Caudate nucleus (tissue), 63 donors: ENCODE measurements at places on chromosomes 2 and 18.

DNA sequence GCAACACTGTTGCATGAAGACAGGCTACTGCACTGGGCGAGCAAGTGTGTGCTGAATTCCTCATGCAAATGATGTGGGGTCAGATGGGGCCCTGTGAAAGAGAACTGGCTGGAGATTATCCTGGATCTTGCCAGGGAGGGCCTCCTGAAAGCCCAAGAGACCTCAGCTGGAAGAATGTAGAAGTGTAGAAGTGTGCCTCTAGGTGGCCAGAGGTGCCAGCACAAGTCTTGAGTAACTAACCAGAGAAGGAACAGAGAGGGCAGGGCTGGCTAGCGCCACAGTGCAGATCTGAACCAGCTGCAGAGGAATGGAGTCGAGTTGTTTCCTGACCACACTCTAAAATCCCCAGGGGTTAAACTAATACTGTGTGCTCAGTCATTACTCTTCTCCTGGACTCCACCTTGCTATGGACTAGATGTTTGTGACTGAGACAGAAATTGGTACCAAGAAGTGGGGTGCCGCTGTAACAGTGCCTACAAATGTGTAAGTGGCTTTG, 399.3 kb downstream of the LRATD1 start:
- DNase-seq, result no peak

GRCh38 chr2:457262-457661, 169.4 kb upstream of the ALKAL2 start:
- no peak for DNase-seq

- DNase-seq, result no peak
These were observed 118.7 kb upstream of the MSTN start for GRCh38 chr2:190181123-190181669.

GRCh38 chr2:70658476-70658875, 104.8 kb upstream of the TGFA start:
- DNase-seq, result no peak

DNA sequence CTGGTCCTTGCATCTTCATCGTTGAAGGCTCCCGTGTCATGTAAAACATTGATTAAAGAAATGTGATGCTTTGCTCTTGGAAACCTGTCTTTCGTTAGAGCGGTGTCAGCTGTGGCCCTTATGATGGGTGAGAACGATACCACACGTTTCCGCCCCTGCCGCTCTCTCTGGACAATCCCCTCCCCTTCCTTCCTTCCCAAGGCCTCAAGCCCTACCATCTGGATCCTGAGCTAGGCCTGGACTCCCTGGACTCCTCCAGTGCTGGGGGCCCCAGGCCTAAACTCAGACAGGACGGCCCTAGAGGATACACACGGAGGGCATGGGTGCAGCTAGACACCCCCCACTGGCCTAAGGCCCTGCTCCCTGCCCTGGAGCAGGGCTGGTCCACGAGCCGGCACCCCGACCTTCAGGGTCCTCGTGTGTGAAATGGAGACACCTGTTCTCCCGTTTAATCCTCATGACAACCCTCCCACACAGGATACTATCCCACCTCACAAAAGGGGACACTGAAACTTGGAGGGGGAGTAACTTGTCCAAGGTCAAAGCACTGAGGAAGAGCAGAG, 13.2 kb downstream of the BIN1 start:
- no peak for DNase-seq

DNA sequence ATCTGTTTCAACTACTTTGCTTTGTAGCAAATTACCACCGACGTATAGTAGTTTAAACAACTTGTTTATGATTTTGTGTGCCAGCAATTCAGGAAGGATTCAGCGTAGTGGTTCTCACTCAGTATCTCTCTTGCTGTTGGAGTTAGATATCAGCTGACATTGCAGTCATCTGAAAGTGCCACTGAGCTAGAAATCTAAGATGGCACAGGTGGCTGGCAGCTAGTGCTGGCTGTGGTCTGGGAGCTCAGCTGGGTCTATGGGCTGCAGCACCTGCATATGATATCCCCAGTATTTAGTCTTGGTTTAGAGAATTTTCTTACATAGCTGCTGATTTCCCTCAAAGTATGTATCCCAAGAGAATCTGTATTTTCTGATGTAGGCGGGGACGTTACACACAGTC, 235.6 kb downstream of the SCG2 start:
- no peak for DNase-seq
